Ovary (tissue), 10 donors: ENCODE measurements at places on chromosomes 4 and X. TPM values are rescaled to one million over a fixed set of nuclear protein-coding genes. Genes with fewer than 3 reads are reported as not detected.

Gene GPM6B
- 4.2 TPM for total RNA-seq

Gene HTRA3
- total RNA-seq: 44.3 TPM

Gene MAGEA12
- not detected for total RNA-seq

Gene UBA1
- 177 TPM for total RNA-seq

Gene EOLA2
- total RNA-seq: 37.9 TPM

Gene IGSF1
- 2.4 TPM for total RNA-seq

Gene EXOC1L
- total RNA-seq: not detected

DNA sequence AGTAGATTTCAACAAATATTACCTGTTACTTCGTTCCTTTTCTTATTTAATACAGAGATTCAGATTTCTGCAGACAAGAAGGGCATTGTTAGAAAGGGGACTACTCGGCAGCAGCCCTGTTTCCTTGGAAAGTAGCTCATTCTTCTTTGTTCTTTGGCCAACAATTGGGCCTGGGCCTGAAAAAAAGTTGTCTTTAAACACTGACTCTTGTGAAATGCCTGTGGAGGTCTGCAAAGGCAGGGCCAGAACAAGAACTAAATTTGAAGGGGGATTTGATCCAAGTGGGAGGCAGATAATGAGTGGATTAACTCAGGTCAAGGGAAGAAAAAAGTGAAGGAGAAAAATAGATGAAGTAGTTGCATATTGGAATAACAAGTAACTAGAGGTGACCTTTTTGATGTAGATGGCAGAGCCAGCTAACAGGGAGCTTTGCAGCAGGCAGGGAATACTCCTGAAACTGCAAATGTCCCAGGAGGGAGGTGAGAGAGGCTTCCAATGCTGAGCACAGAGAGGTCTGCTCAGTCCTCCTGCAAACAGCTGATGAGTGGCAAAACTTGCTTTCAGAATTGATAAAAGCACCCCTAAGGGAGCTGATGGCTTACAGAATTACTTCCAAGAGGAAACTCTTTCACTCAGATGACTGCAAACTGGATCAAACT lies 393.2 kb upstream of the HS3ST1 start:
- H3K4me3 ChIP-seq: no peak overlapping the region
- no peaks in the 10 kb centered on the region for H3K27me3 ChIP-seq
- no peak for DNase-seq
- H3K27ac ChIP-seq: no peak overlapping the region

GRCh38 chr4:155618183-155618838 lies 48.3 kb upstream of the GUCY1A1 start:
- H3K4me1 ChIP-seq: no peaks in the 10 kb centered on the region
- no peak overlapping the region for H3K27ac ChIP-seq
- DNase-seq: no peak
- H3K27me3 ChIP-seq: no peaks in the 10 kb centered on the region
- H3K36me3 ChIP-seq: no peaks in the 10 kb centered on the region

GRCh38 chr4:174859904-174860303 lies 30.9 kb upstream of the GLRA3 start:
- no peak overlapping the region for H3K27ac ChIP-seq
- no peak overlapping the region for H3K4me3 ChIP-seq
- DNase-seq: no peak
- H3K27me3 ChIP-seq: no peaks in the 10 kb centered on the region
- no peaks in the 10 kb centered on the region for H3K36me3 ChIP-seq

DNA sequence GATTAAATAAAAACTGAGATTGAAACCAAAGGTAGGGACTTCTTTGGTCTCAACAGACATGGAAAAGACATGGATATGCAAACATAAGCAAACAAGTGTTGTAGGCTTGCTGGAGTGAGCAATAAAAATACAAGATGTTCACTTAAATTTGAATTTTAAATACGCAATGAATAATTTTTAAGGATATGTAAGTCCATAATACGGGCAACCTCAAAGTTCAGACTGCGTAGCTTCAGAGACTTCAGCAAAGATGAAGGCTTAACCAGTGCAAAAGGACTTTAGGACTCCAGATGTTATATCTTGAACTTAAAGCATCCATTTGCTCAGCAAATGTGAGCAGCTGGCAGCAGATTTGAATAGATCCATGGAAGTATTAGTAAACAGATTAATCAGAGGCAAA lies 549.3 kb downstream of the ARAP2 start:
- no peak overlapping the region for H3K27ac ChIP-seq
- H3K36me3 ChIP-seq: no peaks in the 10 kb centered on the region
- H3K4me1 ChIP-seq: no peaks in the 10 kb centered on the region
- H3K4me3 ChIP-seq: no peak overlapping the region

GRCh38 chrX:85140964-85141363 lies 102.6 kb downstream of the SATL1 start:
- H3K4me3 ChIP-seq: no peak overlapping the region
- no peaks in the 10 kb centered on the region for H3K4me1 ChIP-seq
- no peak overlapping the region for H3K27ac ChIP-seq
- DNase-seq: no peak

DNA sequence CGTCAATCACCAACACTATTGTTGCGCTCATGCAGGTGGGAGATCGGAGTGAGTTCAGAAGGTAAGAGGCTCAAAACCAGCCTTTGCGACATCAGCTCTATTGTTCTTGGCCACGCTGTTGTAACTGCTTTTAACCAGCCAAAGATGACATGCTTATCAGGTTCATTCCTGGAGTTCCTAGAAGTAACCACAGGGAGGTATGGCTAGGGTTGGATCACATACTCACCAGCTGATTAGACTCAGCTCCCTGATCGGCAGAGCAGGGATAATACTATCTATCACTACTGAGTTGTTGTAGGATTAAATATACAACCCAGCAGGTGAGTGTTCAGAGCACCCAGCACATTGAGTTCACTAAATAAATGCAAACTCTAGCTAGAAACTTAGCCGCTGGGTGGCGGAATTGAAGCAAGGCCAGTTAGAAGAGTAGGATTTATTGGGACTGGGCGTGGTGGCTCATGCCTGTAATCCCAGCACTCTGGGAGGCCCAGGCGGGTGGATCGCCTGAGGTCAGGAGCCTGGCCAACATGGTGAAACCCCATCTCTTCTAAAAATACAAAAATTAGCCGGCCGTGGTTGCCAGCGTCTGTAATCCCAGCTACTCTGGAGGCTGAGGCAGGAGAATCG lies 12.4 kb downstream of the SLC34A2 start:
- no peaks in the 10 kb centered on the region for H3K4me1 ChIP-seq
- no peak overlapping the region for H3K4me3 ChIP-seq
- no peak for DNase-seq
- H3K36me3 ChIP-seq: no peaks in the 10 kb centered on the region
- H3K27ac ChIP-seq: no peak overlapping the region

DNA sequence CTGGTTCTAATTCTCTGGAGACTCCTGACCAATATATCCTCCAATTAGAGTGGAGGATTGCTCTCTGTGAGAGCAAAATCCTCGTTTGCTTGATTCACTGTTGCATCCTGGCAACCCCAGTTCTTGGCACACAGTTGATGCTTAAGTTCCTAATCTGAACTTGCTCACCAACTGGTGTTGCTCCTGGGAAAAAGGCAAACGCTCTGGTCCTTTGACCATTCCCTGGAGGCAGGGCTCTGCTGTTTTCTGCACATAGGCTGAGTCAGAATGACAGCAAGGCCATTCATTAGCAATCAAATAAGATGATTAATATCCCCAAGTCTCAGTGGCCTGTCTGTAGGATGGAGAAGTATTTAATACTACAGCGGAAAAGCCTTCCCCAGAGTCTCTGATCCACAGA lies 172.7 kb upstream of the TBC1D9 start:
- H3K4me1 ChIP-seq: peaks cover under 1% of the 10 kb centered on the region
- no peak overlapping the region for H3K4me3 ChIP-seq
- DNase-seq: no peak
- no peaks in the 10 kb centered on the region for H3K36me3 ChIP-seq

- no peak for DNase-seq
- no peaks in the 10 kb centered on the region for H3K27me3 ChIP-seq
- no peaks in the 10 kb centered on the region for H3K36me3 ChIP-seq
- no peak overlapping the region for H3K27ac ChIP-seq
- H3K4me3 ChIP-seq: no peak overlapping the region
- H3K4me1 ChIP-seq: no peaks in the 10 kb centered on the region
Observed at GRCh38 chr4:181687116-181687515, 556.1 kb upstream of the TENM3 start.

GRCh38 chr4:80188801-80189458 lies 8.4 kb upstream of the PRDM8 start:
- no peak overlapping the region for H3K27ac ChIP-seq
- no peak overlapping the region for H3K4me3 ChIP-seq
